ENCODE measurements at places on chromosomes 13 and 19.

DNA sequence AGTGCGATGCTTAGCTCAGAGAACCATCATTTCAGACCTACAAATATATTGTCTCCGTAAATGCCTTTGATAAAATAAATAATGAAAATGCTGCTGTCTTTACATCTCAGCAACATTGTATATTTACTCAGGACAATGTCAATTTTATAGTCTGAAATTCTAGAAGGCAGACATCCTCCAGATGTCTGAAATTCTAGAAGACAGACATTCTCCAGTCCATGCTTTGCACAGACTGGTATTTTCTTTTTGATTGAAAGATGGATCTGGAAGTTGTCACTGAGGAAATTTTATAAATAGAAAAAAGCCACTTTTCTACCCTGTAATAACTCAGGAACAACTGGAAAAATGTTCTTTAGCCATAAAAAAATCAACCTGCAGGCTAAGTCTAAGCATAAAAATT, 2293.3 kb downstream of the PCDH9 start:
- no peak for DNase-seq

- DNase-seq: no peak
These were observed 4.1 kb upstream of the ZIC5 start for GRCh38 chr13:99975626-99976025.

GRCh38 chr19:40274585-40275544, 10.3 kb downstream of the AKT2 start:
- peak; percentile 46 for DNase-seq

DNA sequence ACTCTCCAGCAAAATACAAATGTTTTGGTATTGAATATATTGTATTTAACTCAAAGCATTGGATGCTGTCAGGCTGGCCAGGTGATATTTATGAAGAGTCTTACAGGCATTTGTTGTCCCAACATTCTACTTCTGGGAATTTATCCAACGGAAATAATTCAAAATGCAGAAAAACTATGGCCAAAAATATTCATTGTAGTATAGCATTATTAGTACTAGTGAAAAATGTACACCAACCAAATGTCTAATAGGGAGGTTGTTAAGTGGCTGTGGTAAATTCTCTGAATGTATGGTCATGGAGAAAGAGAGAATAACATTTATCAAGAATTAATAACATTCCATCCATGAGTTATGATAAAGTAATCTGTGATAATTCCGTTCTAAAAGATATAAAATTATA, 38.6 kb upstream of the GAS6 start:
- DNase-seq: no peak

- DNase-seq: no peak
These were observed 29.7 kb upstream of the EIF3G start for GRCh38 chr19:10149427-10149826.

DNA sequence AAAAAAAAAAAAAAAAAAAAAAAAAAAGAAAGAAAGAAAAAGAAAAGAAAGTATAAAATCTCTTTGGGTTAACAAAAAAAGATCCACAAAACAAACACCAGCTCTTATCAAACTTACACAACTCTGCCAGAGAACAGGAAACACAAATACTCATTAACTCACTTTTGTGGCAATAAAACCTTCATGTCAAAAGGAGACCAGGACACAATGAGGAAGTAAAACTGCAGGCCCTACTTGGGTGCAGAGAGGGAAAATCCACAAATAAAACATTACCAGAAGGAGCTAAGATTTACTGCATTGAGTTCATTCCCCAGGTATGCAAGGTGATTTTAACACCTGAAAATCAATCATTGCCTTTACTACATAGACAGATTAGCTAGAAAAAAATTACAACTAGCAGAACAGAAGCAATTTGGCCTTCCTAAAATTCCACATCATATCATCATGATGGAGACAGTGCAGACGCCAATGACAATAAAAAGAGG, 9.6 kb upstream of the CEACAM5 start:
- DNase-seq: peak; percentile 80

- no peak for DNase-seq
These were observed 135.6 kb downstream of the TM9SF2 start for GRCh38 chr13:99636728-99637353.

DNA sequence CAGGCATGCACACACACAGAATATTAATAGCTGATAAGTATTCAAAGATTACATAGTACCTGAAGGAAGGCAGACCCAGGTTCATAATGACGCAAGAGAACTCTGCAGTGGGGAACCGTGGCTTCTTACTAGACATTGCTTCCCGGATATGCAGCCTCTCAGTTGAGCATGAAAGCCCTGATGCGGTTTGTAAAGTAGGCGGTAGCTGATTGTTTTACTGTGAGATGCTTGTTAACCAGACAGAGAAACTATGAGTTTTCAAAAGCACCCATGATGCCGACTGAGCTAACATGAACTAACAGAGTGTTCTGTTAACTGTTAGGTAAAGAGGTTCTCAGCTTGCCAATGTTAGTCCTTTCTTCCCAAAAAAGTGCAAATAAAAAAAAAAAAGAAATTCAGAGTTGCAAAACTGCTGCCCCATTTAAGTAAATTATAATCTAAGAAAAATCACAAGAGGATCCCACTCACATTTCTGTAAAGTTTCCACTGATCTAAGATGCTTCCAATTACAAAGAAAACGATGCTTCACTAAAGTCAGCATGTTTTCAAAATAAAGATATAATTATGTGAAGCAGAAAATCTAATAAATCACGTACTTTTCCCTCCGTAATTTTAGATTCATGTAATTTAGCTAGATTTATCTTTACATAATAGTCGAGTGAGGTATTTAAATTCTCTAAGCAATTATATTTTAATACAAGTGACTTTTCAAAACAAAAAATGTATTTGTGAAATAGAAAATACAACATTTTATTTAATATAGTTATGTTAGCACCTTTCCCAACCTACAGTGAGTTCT, 2.2 kb downstream of the FLT1 start:
- DNase-seq: no peak

DNA sequence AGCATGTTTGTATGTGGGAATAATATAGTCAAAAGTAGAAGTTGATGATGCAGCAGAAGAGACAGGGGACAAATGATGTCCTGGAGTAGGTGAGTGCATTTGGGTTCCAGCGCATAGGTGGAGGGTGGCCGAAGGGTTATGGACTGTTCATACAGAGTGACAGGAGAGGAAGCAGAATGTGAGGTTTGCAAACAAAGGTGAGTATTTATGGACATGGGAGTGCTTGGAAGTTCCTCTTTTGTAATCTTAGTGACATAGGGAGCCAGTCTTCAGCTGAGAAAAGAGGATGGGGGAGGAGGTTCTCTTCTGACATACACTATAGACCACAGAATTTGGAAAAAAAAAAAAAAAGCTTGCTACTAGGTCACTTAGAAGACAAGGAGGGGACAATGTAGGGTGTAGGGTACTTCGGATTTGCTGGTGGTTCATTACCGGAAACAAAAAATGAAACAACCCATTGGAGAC, 331.6 kb downstream of the DLEU7 start:
- peak; percentile 97 for DNase-seq

GRCh38 chr13:100658363-100658762, 16.2 kb downstream of the TMTC4 start:
- peak; percentile 71 for DNase-seq

DNA sequence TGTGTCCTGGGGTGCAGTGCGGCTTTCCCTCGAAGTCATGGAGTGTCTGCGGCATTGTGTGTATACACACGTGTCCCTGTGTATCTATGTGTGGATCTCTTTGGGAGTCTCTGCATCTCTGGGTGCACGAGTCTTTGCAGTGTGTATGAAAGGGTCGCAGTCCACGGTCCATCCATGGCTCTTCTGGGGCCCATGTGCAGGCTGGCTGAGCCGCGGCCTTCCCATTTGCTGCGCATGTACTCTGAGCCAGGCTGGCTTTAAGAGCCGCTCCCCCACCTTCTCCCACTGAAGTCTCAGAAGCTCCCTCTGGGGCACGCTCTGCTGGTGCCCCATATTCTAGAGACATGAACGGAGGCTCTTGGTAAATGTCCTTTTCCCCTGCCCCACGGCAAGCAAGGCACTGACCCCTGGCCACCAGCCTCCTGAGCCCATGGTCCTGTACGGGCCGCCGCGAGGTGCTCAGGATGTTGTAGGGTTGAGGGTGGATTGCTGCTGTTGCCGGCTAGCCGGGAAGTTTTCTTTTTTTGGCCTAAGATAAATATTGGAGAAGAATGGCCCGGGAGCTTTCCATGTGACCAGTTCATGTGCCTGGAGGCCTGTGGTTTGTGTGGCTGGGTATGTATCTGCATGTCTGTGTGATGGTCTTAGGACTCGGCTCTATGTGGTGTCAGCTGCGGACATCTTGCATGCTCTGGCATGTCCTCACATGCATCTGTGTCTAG, 31.9 kb downstream of the PAK4 start:
- no peak for DNase-seq

DNA sequence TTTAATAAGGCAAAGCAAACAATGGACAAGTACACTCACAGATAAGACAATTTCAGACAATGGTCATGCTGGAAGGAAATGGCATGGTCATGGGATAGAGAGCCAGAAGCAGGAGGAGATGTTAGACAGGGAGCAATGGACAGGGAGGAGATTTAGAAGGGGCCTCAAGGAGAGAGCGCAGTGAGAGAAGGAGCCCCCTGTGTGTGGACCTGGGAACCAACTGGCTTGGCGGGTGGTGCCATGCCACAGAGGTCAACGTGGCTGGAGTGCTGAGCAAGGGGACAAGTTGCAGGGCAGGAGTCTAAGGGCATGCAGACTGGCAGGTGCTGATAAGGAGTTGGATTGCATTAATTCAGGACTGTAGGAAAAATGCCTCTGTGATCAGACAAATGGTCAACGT, 75.3 kb upstream of the UQCRFS1 start:
- DNase-seq: no peak

DNA sequence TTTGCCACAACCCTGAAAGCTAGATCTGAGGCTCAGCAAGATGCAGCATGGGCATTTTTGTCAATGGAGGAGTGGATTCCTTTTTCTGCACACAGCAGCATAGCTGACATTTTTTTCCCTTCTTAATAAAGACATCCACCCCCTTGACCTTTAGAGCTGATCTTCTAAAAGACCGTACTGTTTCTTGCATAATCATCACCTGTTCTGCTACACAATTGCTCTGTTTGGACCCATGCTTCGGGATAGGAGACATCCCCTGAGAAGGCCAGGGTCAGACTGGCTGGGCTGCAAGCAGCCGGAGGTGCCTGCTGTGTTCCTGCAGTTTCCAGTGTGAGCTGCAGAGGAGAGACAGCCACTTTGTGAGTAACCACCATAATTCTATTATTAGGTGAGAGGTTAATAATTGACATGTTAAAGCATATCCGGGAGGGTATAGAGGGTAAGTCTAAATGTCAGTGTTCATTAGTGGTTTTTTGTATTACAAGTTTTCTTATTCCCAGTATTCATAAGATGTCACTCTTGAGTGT, 108.5 kb upstream of the C1QTNF9B start:
- DNase-seq: no peak

GRCh38 chr19:18450021-18450930, 12.3 kb upstream of the ISYNA1 start:
- no peak for DNase-seq

DNA sequence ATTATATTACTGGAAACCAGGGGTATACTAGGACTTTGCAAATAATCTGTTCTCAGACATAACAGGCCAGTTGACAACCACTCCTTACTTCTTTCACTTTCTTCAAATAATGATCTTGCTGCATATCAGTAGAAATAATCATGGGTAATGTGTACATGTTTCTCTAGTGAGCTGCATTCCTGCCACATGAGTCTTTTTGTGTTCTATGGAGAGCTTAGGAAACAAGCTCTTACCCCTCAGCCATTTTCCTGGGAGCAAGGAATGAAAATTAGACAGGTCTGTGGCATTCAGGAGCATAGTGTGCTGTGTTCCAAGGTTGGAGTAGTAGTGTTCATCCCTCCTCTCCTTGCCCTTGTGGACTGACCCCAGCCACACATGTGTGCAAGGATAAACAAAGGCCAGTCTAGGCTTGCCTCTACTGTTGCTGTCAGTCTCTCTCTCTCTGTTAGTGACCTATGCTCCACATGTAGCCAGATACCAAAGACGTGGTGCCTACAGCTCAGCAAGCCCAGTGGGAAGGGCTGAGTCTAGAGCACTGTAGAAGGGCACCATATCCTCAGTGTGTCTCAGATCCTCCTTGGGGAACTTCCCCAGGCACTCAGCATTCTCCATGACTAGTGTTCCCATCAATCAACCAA, 11.5 kb upstream of the OXGR1 start:
- DNase-seq: no peak

- peak; percentile 18 for DNase-seq
These were observed 463.5 kb downstream of the GPC6 start for GRCh38 chr13:93690139-93690538.

GRCh38 chr13:45101327-45102018, 18.8 kb upstream of the GTF2F2 start:
- DNase-seq: no peak

- peak; percentile 50 for DNase-seq
These were observed 29.0 kb upstream of the NBEA start for GRCh38 chr13:34913040-34913439.

GRCh38 chr19:389255-389934, 19.6 kb downstream of the C2CD4C start:
- no peak for DNase-seq

DNA sequence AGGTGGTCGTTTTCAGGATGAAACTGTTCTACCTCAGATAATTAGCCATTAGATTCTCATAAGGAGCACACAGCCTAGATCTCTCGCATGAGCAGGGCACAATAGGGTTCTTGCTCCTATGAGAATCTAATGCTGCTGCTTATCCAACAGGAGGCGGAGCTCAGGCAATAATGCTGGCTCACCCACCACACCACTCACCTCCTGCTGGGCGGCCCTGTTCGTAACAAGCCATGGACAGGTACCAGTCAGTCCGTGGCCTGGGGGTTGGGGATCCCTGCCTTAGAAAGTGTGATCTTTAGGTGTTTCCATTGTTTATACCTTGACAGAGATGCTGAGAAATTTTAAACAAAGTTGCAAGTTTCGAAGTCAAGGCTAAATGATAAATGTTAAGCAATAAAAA, 344.6 kb upstream of the HTR2A start:
- DNase-seq: no peak

- DNase-seq: no peak
These were observed 375.5 kb upstream of the SLITRK5 start for GRCh38 chr13:87295636-87296035.

- peak; percentile 11 for DNase-seq
These were observed 452.5 kb upstream of the ARGLU1 start for GRCh38 chr13:107020393-107020792.

GRCh38 chr13:97257800-97258799, 36.0 kb downstream of the MBNL2 start:
- DNase-seq: no peak

- DNase-seq: no peak
These were observed 23.2 kb upstream of the MAB21L1 start for GRCh38 chr13:35499676-35500075.

DNA sequence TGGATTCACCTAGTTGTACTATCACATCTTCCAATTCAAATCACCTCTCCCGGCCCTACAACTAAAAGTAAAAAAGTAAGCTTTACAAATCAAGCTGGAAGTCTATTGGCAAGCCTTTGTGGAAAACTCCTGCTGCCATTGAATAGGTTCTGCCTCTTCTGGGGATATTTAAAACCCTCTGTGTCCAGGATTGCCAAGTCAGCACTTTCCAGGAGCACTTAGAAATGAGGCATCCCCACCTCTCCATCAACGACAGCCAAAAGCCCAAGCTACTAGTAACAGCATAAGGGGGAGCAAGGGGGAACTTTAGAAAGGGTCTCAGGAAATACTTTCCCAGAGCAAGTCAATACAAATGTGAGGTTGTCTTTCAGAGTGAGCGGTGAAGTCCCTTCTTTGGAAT, 85.0 kb upstream of the OBI1 start:
- DNase-seq: no peak

Data from KBM-7 (cell line).